Activated CD4-positive, alpha-beta memory T cell treated with anti-CD3 and anti-CD28 coated beads, Interleukin-2, amount 10 ng/mL, durations not matched to agents 7 days and 5 days (primary cell): ENCODE measurements at places on chromosomes 12 and 14. TPM values are rescaled to one million over a fixed set of nuclear protein-coding genes. Genes with fewer than 3 reads are reported as not detected.

Gene MANSC1
- 0.15 TPM for total RNA-seq

Gene GDF3
- not detected for total RNA-seq

Gene MYH6
- total RNA-seq: 0.08 TPM

Gene HOXC4
- 0.23 TPM for total RNA-seq

Gene VEZT
- total RNA-seq: 35.7 TPM

Gene C14orf132
- 1.1 TPM for total RNA-seq

Gene SERPINA12
- not detected for total RNA-seq

Gene FSCB
- not detected for total RNA-seq

Gene SERPINA6
- total RNA-seq: not detected

Gene SPIC
- not detected for total RNA-seq

Gene MDGA2
- not detected for total RNA-seq

Gene TMEM229B
- 10.4 TPM for total RNA-seq

Gene CRIP1
- total RNA-seq: 875 TPM

Gene NCKAP5L
- total RNA-seq: 1.1 TPM

Gene CMKLR1
- total RNA-seq: not detected

Gene KRT76
- total RNA-seq: not detected

Gene LRCOL1
- total RNA-seq: not detected

Gene DAO
- total RNA-seq: not detected

- peaks cover 54% of the 10 kb centered on the region for H3K36me3 ChIP-seq
- DNase-seq: no peak
- H3K4me1 ChIP-seq: no peaks in the 10 kb centered on the region
- H3K27ac ChIP-seq: no peak overlapping the region
- H3K4me3 ChIP-seq: no peak overlapping the region
Measured at GRCh38 chr14:32129124-32129523, 52.0 kb downstream of the ARHGAP5 start.

DNA sequence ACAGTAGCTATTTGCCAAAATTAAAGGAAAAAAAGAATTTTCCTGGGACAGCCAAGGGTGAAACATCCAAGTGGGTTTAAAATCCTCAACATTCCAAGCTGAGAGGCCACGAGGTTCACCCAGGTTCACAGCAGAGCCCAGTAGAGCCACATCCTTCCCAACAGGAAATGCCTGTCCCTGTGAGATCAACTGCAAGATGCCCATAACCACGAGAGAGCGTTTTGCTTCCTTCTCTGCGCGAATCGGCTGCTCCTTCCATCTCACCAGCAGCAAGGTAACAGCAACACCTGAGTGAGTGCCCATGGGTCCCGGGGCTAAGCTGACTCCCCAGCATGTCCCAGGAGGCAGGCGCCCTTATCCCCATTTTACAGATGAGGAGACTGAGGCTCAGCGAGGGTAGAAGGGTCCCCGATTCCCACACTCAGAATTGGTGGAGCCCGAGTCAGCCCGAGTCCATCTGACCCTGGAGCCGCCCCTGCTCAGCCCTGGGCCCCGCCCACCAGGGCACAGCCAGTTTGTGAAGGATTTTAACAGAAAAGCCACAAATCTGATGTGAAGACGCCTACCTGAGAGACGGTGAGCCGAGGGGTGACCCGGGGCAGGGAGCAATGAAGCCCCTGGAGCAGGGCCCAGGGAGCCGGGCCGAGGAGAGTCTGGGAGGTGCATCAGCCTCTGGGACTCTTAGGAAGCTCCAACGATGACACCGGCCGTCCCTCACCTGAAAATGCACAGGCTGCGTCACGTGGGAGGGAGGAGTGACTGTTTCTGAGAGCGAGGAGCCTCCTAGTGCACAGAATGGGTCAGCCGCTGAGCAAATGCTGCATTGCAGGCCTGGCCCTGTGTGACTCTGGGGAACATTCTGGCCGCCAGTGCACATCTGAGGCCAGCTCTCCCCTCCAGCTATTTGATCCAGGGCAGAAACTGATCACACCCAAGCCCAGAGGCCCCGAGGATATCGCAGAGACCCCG is 236.9 kb upstream of the SFSWAP start:
- H3K27ac ChIP-seq: no peak overlapping the region
- H3K4me3 ChIP-seq: no peak overlapping the region
- H3K36me3 ChIP-seq: no peaks in the 10 kb centered on the region
- H3K4me1 ChIP-seq: peaks cover 2% of the 10 kb centered on the region

GRCh38 chr12:24069532-24070395 is 120.3 kb upstream of the SOX5 start:
- H3K27me3 ChIP-seq: no peaks in the 10 kb centered on the region
- no peak overlapping the region for H3K4me3 ChIP-seq
- H3K4me1 ChIP-seq: no peaks in the 10 kb centered on the region
- H3K36me3 ChIP-seq: no peaks in the 10 kb centered on the region
- no peak for DNase-seq

DNA sequence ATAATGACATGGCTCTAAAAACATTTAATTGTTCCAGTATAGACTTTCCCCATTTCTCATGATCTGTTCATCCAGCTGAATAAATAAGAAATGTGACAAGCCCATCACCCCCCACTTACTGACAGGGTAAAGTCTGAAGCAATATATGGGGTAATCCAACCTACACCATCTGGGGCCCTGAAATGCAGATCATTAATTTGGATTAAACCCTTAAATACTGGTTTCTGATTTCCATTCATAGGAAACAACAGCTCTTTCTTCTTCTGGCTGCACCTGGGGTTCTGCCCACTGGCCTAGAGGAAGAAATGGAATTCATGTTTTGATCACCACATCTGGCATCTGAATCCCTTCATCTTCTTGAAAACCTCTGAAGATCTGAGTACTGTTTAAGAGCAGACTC is 39.3 kb upstream of the ACSM4 start:
- no peak for DNase-seq
- no peaks in the 10 kb centered on the region for H3K36me3 ChIP-seq
- no peaks in the 10 kb centered on the region for H3K4me1 ChIP-seq
- no peak overlapping the region for H3K4me3 ChIP-seq
- peaks cover 5% of the 10 kb centered on the region for H3K27me3 ChIP-seq

DNA sequence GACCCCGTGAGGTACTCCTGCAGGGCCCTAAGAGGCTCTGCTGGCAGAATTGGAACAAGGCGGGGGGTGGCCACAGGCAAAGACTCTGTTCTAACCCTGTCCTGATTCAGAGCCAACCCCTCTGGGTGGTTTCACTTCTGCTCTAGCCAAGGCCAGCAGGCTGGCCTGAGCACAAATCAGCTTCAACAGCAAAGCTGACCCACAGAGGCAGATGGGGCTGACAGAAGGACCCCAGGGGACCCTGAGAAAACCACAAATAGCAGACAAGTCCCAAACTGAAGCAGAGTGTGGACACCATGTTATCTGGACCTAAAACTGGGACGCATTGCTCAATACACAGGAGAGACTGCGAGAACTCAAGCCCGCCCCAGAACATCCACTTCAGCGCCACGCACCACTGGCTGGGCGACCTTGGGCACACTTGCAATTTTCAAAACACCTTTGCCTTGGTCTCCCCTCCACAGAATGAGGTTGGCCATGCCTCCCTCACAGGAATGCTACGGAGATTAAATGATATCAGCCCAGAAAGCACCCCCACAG is 76.4 kb upstream of the DICER1 start:
- DNase-seq: no peak
- H3K27me3 ChIP-seq: peaks cover 4% of the 10 kb centered on the region
- H3K36me3 ChIP-seq: no peaks in the 10 kb centered on the region
- no peaks in the 10 kb centered on the region for H3K4me1 ChIP-seq

DNA sequence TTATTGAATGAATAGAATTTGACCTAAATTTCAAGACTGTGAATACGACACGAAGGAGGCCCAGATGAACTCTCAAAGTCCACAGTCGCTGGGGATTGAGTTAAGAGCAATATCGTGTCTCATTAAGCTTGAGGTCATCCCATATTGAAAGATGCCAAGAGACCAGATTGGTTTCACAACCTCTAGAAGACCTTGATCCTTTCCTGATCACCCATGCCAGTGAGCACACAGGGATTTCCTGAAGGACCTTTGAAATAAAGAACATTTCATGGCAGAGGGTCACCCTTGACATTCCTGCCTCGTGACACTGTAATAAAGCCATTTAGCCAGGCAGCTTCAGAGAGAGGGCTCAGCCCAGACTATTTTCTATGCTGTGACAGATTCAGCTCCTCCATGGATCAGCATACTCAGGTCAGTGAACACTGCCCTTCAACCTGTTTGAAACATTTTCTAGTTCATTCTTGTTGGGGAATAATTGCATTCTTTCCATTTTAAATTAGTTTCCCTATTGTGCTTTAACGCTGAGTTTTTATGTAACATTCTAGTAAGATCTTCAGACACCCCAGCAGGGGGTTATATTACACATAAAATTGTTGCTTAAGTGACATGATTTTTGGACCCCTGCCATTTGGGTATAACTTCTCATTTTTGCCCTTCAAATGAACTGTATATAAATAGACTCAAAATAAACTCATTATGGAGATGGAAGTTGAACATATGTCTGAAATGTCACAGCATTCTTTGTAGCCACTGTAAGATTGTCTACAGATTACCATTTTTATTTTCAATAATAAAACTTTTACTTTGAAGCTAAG is 213.2 kb downstream of the C12orf50 start:
- H3K36me3 ChIP-seq: no peaks in the 10 kb centered on the region
- H3K4me1 ChIP-seq: no peaks in the 10 kb centered on the region
- H3K27ac ChIP-seq: no peak overlapping the region

DNA sequence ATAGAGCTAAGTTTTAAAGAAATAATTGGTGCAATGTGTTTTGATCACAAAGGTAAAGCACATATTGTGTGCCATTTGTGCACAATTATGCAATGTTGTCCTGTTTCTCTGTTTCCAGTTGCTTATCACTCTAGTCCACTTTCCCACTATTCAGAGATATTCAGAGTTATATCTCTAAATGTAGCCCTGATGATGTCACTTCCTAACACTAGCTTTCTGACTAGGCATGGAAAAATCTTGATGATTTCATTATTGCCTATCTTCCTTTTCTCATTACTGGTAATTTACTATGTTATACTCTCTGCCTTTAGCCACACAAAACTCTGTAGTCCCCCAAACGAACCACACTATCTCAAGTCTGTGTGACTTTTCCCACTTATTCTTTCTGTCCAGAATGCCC is 221.2 kb downstream of the TRHDE start:
- no peaks in the 10 kb centered on the region for H3K27me3 ChIP-seq
- H3K36me3 ChIP-seq: no peaks in the 10 kb centered on the region
- no peak for DNase-seq
- no peaks in the 10 kb centered on the region for H3K4me1 ChIP-seq
- no peak overlapping the region for H3K27ac ChIP-seq

- no peak overlapping the region for H3K27ac ChIP-seq
- no peaks in the 10 kb centered on the region for H3K4me1 ChIP-seq
- H3K27me3 ChIP-seq: peaks cover 15% of the 10 kb centered on the region
- DNase-seq: no peak
- no peaks in the 10 kb centered on the region for H3K36me3 ChIP-seq
Measured at GRCh38 chr14:63562405-63562804, 19.2 kb upstream of the PPP2R5E start.

DNA sequence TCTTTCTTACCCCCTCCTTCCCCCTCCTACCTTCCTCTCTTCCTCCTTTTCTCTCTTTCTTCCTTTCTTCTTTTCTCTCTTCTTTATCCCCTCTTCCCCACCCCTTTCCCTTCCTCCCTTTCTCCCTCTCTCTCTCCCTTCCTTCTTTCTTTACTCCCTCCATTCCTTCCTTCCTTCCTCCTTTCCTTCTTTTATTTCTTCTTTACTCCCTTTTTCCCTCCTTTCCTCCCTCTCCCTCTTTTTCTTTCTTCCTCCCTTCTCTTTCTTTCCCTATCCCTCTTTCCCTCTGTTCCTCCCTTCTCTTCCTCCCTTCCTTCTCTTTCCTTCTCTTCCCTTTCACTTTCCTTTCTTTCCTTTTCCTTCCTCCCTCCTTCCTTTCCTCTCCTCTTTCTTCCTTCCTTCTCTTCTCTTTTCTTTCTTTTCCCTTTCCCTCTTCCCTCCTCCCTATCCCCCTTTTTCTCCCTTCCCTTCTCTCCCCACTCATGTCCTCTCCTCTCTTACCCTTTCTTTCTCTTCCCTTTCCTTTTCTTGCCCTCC is 302.3 kb upstream of the TBX3 start:
- H3K36me3 ChIP-seq: no peaks in the 10 kb centered on the region
- H3K4me3 ChIP-seq: no peak overlapping the region
- H3K27ac ChIP-seq: no peak overlapping the region
- no peaks in the 10 kb centered on the region for H3K4me1 ChIP-seq
- no peak for DNase-seq
- no peaks in the 10 kb centered on the region for H3K27me3 ChIP-seq

GRCh38 chr12:12938541-12938940 is 13.4 kb downstream of the GPRC5D start:
- no peak overlapping the region for H3K27ac ChIP-seq
- DNase-seq: no peak
- H3K36me3 ChIP-seq: no peaks in the 10 kb centered on the region
- H3K4me1 ChIP-seq: no peaks in the 10 kb centered on the region
- H3K4me3 ChIP-seq: no peak overlapping the region
- H3K27me3 ChIP-seq: peaks cover 20% of the 10 kb centered on the region

- H3K4me3 ChIP-seq: no peak overlapping the region
- no peaks in the 10 kb centered on the region for H3K27me3 ChIP-seq
- H3K36me3 ChIP-seq: no peaks in the 10 kb centered on the region
- no peak overlapping the region for H3K27ac ChIP-seq
- no peaks in the 10 kb centered on the region for H3K4me1 ChIP-seq
- DNase-seq: no peak
Measured at GRCh38 chr14:28375295-28375694, 391.3 kb upstream of the FOXG1 start.

DNA sequence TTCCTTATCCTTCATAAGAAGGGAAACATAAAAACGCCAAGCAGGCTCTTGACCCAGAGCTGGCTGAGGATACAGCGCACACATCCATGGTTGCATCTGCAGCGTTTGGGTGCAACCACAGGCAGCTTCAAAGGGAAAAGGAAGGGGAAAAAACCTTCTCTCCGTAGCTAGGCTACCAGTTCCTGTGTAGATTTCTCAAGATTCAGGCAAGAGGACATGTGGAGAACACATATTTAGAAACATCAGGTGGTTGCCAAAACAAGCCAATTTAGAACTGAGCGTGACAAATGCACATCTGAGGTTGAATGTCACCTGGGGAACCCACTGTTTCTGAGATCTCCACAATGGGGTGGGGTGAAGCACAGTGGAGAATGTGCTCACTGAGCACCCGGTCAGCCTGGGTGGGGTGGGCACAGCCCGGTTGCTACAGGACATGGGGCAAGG is 78.3 kb upstream of the BDKRB2 start:
- H3K27me3 ChIP-seq: no peaks in the 10 kb centered on the region
- no peak overlapping the region for H3K4me3 ChIP-seq
- peaks cover 20% of the 10 kb centered on the region for H3K4me1 ChIP-seq

- H3K4me1 ChIP-seq: no peaks in the 10 kb centered on the region
- H3K27ac ChIP-seq: no peak overlapping the region
- no peak overlapping the region for H3K4me3 ChIP-seq
- H3K27me3 ChIP-seq: no peaks in the 10 kb centered on the region
Measured at GRCh38 chr12:41174602-41175001, 13.5 kb upstream of the PDZRN4 start.
